ENCODE measurements at places on chromosomes 4 and X. TPM values are rescaled to one million over a fixed set of nuclear protein-coding genes. Genes with fewer than 3 reads are reported as not detected.

DNA sequence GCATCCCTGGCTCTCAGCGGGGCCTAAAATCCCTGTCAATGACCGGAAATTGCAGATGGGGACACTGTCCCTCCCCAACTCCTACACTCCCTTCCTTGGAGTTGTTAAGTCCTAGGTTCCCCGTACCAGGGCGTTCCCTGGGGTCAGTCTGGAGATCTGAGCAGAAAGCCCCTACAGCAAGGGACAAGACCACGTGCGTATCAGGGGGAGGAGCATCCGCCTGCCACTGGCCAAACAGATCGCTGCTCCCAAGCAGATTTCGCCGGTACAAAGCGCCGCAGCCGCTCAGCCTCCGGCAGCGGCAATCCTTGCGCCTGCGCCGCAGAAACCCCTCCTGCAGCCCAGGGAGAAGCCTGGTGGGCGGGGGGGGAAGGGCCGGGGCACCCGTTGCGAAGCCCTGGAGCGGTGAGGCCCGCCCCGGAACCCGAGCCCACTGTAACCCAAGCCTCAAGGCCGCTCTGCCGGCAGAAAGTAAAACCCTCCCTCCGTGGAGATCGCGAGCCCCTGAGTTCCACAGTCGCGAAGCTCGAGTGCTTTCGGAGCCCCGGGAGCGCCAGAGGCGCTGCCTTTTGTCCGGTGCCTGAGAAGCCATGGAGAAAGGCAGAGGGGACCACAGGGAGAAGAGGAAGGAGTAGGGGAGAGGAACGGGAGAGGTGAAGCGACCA, 2.7 kb downstream of the CRMP1 start:
- no peak overlapping the region for H3K4me3 ChIP-seq
- no peak overlapping the region for H3K27ac ChIP-seq
- no peaks in the 10 kb centered on the region for H3K4me1 ChIP-seq
- H3K27me3 ChIP-seq: peaks cover 86% of the 10 kb centered on the region
- DNase-seq: no peak

DNA sequence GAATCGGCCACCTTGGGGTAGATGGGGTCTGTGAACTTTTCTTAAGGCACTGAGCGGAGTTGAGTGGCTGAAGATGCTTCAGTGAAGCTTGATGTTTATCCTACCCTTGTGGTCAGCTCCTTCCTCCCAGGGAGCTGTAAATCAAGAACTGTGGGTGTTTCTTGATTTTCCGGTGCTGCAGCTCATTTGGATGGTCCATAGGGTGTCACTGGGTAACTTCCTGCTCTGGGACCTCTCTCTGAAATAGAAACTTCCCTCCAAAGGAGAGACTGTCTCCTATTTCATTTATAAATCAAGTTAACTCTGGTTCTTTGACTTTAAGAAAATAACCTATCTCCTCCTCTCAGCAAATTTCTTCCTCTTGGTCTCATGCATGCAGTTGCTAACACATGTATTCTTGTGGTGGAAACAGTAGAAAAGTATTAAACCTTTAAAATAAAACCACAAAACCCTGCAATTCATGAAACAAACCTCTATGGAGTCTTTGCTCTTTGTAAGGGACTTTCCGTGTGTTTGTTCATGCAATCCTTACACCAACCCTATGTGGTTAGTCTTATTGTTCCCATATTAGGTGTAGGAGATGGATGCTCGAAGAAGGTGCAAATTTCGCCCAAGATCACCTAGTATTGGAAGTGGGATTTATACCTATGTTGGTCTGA, 110.3 kb downstream of the SHROOM3 start:
- H3K36me3 ChIP-seq: no peaks in the 10 kb centered on the region
- H3K4me3 ChIP-seq: no peak overlapping the region
- peaks cover 11% of the 10 kb centered on the region for H3K4me1 ChIP-seq
- no peak overlapping the region for H3K27ac ChIP-seq
- no peaks in the 10 kb centered on the region for H3K27me3 ChIP-seq

GRCh38 chrX:123803331-123803983, 56.4 kb upstream of the XIAP start:
- peak overlapping the region; percentile 25 for H3K27ac ChIP-seq
- H3K4me3 ChIP-seq: no peak overlapping the region
- peaks cover 9% of the 10 kb centered on the region for H3K4me1 ChIP-seq
- peak; percentile 57 for DNase-seq
- no peaks in the 10 kb centered on the region for H3K36me3 ChIP-seq
- no peaks in the 10 kb centered on the region for H3K27me3 ChIP-seq

DNA sequence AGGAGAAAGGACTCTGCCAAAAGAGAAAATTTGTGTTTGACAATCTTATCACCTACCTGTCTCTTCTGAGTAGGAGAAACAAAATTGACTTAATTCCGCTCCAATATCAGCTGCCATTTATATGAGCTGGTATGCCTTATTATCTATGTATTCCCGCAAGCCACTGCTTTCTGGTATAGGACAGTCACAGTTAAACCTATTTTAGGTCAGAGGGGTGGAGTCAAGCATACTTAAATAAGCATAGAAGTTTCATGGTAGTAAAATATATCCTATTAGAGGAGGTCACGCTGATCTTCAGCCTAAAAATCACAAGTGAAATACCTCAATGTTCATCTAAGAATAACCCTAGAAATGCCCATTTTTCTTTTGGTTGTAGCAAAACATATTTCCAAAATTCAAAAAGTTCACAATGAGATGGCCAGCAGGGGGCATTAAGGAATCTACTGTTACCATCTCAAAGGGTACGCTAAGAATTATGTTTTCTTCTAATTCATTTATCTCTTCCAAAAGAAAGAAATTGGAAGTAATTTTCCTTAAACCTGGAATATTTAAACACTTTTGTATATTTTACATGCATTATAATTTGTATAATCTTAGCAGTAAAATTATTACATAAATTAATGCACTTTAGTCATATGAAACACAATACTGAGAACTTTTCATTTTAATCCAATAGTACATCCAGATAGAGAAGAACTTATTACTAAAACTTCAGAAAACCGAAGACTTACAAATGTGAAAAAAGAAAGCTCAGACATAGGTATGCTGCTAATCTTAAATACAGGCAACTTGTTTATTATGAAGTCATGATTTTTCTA, 10.5 kb downstream of the PPAT start:
- no peaks in the 10 kb centered on the region for H3K27me3 ChIP-seq
- no peak overlapping the region for H3K27ac ChIP-seq
- no peak overlapping the region for H3K4me3 ChIP-seq
- H3K4me1 ChIP-seq: no peaks in the 10 kb centered on the region

The SPANXC gene
- polyA plus RNA-seq: not detected

Data from keratinocyte (primary cell).